NCI-H1417 (cell line): ENCODE measurements at places on chromosomes 7 and 10.

GRCh38 chr7:27172315-27172774, 1.8 kb downstream of the HOXA10 start:
- DNase-seq: no peak

- DNase-seq: no peak
Measured at GRCh38 chr7:30805931-30806330, 34.7 kb downstream of the MINDY4 start.

DNA sequence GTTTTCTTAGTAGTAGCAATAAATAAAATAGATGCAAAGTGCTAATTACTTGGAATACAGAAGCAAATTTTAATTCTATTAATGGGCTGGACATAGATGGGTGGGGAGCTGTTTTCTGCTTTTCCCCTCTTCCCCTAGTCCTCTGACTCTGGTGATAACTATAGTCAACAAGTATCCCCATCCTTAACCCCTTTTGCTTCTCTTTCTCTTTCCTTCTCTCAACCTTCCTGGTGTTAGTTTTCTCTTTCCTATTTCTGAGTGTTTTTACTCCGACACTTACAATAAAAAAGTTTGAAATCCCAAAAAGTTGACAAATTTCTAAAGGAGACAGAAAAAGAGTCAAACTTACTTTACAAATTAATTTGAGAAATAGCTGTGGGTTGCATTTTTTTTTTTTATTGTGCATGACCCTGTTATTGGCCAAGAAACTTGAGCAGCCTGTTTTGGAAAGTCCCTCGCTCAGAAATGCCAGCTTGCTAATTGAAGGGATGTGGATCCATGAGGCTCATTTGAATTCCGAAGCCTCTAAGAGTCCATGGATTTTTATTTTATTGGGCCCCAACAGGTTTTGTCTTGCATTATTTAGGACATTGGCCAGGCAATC, 2.4 kb downstream of the FAS start:
- no peak for DNase-seq

GRCh38 chr10:104630731-104631130, 10.4 kb upstream of the SORCS3 start:
- no peak for DNase-seq

- no peak for DNase-seq
Measured at GRCh38 chr10:35214607-35215020, 88.0 kb downstream of the CREM start.

- no peak for DNase-seq
Measured at GRCh38 chr10:2660276-2660675, 407.1 kb upstream of the PFKP start.

DNA sequence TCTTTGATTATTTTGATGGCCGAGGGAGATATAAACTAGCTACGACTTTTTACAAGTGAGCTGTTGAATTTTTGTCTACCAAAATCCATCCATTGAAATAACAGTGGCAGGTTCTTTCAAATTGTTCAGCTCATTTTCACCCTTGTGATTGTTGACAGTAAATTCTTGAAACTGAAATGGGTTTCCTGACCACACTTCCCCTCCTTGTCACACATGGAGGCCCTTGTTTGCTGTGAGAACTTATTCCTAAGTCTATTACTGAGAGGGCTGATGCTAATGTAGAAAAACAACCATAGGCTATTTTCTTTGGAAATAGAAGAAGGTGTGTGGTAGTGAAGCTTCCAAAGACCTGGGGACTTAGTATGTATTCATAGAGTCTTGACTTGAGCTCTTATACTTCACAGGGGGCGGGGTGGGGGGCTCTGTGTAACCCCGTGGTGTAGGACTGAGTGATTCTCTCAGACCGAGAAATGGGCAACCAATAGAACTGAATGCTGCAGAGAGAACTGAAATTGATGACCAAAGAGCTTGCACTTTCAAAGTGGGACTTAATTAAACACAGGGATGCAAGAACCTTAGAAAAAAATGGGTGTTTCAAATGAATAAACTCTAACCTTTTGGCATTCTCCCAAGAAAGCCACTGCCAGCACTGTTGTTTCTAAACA, 718.9 kb downstream of the CCSER2 start:
- DNase-seq: no peak

GRCh38 chr10:61844116-61844822, 57.2 kb upstream of the ARID5B start:
- no peak for DNase-seq

- DNase-seq: no peak
Measured at GRCh38 chr7:45350896-45351295, 193.3 kb downstream of the RAMP3 start.

GRCh38 chr10:1411451-1411850, 325.9 kb downstream of the ADARB2 start:
- DNase-seq: no peak

DNA sequence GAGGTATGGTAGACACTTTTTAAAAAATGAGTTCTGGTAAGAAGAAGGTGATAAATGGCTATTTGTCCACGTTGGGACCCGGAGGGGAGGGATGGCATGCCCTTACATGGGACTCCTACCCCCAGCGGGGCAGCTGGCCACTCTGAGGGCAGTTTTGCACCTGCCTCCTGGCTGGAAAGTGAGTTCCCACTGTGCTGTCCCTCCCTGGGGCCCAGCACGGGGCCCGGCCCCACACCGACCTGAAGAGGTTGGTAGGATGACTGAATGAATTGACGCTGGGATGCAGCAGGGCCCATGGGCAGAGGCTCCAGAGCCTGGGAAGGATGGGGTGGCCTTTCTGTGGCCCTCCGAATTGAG, 601 bp upstream of the AEBP1 start:
- DNase-seq: no peak

- no peak for DNase-seq
Measured at GRCh38 chr7:13031468-13031867, 344.0 kb downstream of the ARL4A start.

DNA sequence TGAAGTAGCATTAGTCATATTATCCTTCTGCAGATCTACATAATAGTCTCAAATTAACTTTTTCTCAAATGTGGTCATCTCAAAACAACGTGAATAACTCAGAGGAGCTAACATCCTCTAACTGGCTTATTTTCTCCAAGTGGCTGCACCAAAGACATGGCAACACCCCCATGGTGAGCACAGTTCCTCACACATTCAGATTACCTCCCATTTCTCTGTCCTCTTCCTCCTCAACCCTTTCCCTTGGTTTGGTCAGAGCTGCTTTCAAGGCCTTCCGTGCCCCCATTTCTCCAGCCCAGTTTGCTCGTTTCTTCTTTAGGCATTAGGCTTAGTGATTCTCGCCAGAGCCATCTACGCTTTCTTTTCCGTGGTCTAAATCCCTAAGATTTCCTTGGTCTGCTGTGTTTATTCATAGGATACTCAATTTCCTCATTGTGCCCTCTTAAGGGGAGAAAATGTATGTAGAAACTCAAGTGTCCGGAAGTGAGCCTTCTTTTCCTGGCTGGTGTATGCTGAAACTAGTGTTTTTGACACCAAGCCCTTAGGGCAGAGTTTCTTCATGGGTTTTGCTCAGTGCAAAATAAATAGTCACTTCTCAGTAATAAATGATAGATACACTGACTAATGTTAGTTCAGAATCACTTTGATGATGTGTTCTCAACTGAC, 2.6 kb downstream of the MET start:
- peak; percentile 20 for DNase-seq

DNA sequence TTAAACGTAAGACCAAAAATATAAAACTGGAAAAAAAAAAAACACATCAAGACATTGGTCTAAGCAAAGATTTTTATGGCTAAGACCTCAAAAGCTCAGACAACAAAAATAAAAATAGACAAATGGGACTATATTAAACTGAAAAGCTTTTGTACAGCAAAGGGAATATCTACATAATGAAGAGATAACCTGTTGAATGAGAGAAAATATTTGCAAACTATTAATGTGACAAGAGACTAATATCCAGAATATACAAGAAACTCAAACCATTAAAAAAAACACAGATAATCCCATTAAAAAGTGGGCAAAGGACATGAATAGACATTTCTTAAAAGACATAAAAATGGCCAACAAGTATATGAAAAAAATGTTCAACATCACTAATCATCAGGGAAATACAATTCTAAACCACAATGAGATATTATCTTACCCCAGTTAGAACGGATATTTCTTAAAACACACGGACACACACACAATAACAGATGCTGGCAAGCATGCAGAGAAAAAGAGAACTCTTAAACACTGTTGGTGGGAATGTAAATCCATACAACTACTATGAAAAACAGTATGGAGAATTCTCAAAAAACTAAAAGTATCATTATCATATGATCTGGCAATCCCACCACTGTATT, 28.8 kb downstream of the CNOT4 start:
- DNase-seq: no peak

GRCh38 chr10:21069929-21070700, 173.0 kb upstream of the NEBL start:
- no peak for DNase-seq

GRCh38 chr10:122164023-122164601, 107.0 kb upstream of the BTBD16 start:
- no peak for DNase-seq

- no peak for DNase-seq
Measured at GRCh38 chr10:13247246-13247645, 13.1 kb upstream of the UCMA start.

DNA sequence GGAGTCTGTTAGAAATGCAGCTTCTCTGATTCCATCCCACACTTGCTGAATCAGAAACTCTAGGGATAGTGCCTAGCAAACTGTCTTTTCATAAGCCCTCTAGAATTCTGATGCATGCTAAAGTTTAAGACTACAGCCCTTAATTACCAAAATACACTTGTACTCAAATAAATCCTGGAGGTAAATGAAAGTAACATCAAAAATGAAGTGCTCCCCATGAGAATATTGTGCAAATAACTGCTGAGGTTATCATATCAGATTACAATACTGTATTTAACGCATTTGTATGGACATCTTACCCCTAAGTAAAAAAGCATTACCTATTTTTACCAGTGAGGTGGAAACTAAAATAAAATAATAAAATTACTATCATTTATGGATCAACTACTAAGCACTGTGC, 104.7 kb downstream of the CHCHD3 start:
- DNase-seq: no peak
